Mesenchymal stem cell (in vitro differentiated cells and primary cell): ENCODE measurements at places on chromosomes 3 and 15.

DNA sequence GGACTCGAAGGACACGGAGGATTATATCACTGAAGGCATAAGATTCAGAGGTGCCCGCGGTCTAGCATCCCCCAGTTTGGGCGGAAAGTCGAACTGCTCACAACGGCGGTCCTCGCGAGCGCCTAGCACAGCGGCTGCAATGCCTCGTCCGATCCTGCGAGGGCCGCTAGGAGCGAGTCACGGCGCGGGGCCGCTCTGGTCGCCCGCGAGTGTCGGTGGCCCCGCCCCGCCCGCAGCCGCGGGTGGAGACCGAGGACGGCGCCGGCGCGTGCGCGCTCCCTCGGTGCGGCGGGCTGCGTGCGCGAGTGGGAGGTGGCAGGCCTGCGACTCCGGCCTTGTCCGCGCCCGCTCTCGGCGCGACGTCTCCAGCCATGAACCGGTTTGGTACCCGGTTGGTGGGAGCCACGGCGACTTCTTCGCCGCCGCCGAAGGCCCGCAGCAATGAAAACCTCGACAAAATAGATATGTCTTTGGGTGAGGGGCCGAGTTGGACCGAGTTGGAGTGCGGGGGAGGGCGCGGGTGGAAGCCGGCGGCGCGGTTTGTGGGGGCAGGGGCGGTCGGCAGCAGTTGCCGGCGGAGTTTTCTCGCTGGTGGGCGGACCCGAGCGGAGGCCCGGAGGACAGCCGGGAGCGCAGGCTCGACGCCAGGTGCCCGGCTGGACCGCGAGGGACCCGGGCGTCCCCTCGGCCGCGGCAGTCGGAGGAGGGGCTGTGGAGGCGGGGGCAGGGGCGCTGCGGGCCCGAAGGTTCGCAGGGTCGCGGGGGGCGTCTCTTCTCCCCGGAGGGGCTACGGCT, at the start of gene FYTTD1:
Gene FYTTD1 (plus strand): TSS at position 283 of the 795 bp plus-strand sequence. CDS start 89 bp downstream, at position 372.
- peak; percentile 88 for DNase-seq

DNA sequence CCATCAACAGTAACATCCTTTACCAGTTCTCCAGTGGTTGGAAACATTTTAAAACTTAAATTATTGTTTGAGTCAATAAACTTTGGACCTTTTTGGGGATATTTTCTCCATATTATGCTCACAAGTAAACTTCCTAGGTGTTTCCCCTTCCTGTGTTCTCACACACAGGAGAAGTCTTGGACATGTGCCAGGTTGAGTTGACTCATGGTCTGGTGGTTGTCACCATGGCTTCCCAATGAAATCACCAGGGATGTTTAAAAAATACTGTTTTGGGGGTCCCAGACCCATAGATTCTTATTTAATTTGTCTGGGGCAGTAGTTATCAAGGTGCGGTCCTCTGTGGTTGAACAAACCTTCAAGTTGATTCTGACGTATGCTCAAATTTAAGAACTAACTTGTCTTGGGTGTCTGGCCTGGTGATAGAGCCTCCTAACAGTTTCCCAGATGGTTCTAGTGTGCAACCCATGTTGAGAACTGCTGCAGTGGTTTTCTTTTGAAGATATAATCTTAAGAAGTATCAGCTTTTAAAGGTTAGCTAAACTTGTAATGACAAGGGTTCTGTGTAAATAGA, 291.8 kb downstream of the EDEM1 start:
- DNase-seq = no peak

DNA sequence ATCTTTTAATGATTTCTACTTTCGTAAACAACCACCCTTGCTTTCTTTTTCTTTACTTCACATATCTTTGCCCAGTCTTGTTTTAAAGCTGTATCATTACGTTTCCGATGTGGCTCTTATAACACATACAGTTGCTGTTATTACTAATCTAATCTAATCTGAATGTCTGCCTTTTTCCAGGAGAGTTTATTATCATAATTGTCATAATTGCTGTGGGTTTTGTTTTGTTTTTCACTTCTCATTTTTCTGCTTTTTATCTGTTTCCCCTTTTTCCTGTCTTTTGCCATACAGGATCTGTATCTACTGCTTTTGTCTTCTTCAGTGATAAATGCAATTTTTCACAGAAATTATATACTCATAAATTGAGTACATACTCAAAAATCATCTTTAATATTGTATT, 24.9 kb downstream of the HACL1 start:
- no peak for DNase-seq

- DNase-seq = no peak
Measured at GRCh38 chr3:127410678-127411077, 122.8 kb upstream of the PRR20G start.

GRCh38 chr3:151201051-151201730, 1.8 kb downstream of the GPR171 start:
- no peak for DNase-seq

DNA sequence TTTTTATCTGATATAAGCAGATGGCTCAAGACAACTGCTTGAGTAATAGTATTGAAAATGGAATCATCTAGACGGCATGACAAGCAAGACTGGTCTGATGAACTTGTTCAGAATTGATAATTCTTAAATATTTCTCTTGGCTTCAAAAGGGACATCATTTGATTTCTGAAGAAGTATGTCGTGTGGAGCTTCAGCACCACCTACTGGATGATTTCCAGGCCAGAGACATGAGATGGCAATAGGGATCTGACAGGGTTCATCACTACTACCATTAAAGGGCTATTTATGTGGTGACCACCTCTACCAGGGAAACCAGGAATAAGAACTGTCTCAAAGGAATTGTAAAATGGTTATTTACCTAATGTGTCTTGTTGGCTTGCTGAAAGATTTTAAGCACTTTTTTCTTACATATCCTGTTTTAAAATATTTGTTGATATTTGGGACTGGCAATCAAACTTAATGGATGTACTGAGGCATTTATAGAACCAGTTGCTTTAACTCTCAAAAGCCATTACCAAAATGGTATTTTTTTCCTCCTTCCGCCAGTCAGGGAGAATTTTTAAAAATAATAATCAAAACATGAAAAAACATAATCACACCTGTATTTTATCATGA, 99.5 kb upstream of the FAM98B start:
- DNase-seq = peak; percentile 77

DNA sequence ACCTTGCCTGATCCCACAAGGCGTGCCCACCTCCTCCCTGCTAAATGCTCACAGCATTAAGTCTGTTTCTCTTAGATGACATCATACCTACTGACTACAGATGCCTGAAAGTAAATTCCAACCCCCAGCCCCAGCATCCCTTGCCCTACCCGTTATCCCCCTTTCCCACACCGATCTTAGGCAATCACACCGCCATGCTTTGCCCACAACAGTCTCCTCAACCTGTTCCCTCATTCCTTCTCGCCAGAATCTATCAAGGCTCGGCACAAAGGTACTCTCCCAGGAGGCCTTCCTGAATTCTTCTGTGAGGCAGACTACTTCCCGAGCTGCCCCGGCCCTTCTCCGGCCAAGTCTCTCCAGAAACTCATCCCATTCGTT, 789 bp upstream of the SEC61A1 start:
- DNase-seq = no peak

DNA sequence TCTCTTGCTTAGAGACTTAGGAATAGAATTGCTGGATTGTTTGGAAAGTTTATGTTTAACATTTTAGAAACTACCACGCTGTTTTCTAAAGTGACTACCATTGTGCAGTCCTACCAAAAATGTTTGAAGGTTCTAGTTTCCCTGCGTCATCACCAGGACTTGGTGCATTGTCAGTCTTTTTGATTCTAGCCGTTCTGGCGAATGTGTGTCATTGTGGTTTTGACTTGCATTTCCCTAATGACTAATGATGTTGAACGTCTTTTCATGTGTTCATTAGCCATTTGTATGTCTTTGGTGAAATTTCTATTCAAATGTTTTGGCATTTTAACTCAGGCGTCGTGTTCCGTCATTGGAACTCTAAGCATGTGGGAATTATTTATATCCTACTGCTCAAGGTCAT, 58.0 kb downstream of the CHD2 start:
- peak; percentile 33 for DNase-seq
